Mucosa of gallbladder (tissue), 1 donor: ENCODE measurements at places on chromosomes 13 and 19. TPM values are rescaled to one million over a fixed set of nuclear protein-coding genes. Genes with fewer than 3 reads are reported as not detected.

- no peak for DNase-seq
These were observed 149.9 kb upstream of the HTR2A start for GRCh38 chr13:47046706-47047105.

DNA sequence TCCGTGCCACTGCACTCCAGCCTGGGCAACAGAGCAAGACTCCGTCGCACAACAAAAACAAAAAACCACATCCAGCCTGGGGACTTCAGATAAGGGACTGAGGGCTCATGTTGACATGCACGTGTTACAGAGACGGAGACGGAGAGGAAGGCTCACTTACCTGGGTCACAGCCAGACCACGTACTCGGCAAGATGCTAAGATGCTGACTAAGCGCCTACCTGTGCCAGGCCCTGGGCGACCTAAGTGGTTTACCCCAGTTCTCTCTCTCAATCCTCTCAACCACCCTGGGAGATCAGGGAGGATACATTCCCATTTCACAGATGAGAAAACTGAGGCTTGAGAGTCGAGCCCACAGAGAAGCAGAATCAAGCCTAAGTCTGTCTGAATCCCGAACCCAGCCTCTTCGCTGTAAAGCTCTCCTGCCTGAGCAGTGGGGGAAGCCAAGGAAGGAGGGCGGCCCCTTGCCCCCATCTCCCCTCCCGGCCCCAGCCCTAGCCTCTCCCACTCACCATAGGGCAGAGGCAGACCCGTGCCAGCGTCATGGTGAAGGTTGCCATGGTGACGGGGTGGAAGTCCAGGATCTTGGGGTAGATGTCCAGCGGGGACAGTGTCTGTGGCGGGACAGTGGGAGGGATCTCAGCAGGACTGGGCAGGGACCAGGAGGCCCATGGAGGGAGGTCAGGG lies 13.5 kb downstream of the ERCC2 start:
- DNase-seq, result no peak

DNA sequence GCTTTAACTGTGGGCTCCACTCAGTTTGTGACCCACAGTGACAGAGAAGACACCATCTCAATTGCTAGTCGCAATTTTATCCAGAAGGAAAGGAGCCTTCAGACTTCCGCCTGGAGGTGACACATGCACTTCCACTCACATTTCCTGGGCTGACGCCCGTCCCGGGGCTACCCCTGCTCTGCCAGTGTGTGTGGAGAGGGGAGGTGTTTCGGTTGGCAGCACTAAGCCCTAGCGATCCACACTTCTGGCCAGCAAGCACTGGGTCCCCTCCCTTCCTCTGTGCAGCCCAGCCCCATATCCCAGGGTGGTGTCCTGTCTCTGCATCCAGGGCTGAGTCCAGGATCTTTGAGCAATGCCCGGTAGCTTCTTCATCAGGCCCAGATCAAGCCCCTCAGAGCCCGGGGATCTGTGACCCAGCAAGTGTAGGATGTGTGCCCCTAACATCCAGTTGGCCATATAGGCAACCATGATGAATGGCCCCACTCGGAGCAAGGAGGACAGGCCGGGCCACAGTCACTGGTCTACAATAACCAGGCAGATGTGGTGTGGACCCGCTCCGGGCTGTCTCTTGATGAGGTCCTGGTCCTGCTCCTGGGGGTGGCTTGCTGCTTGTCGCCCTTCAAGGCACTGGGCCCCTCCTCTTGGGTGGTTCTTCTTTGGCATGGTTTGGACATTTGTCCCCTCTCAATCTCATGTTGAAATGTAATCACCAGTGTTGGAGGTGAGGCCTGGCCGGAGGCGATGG lies 141.9 kb upstream of the SPACA7 start:
- DNase-seq, result no peak

DNA sequence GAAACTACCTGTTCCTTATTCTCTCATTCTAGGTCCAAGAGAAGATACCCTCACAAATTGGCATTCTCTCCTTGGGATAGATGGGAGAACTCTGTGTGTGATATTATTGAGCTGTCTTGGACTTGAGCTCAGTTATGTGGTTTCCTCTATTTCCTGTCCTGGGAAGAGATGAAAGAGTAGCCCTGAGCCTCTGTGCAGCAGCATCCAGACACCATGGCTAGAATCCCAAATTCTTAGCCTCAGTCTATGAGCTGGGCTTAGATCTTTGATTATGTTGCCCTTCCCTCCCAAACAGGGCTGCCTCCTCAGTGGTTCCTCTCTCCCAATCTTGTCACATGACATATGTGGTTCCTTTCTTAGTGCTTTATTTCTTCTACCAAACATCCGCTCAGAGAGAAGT lies 290.7 kb downstream of the SPRY2 start:
- DNase-seq, result no peak

DNA sequence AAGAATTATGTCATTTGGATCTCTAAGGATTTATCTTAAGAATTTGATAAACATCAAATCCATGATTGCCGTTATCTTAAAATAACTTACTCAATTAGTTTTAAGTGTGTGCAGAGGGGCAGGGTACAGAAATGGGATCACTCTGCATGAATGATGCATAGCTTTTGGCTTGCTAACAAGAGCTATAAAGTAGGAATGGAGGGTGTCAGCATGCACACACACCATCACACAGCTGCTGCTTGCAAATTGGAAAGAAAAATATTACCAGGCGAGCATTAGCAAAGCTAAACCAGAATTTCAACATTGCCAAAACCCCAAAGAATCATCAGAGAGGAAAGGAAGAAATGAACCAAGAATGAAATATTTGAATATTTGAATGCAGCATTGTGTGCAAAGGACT lies 580.6 kb downstream of the LMO7 start:
- no peak for DNase-seq

DNA sequence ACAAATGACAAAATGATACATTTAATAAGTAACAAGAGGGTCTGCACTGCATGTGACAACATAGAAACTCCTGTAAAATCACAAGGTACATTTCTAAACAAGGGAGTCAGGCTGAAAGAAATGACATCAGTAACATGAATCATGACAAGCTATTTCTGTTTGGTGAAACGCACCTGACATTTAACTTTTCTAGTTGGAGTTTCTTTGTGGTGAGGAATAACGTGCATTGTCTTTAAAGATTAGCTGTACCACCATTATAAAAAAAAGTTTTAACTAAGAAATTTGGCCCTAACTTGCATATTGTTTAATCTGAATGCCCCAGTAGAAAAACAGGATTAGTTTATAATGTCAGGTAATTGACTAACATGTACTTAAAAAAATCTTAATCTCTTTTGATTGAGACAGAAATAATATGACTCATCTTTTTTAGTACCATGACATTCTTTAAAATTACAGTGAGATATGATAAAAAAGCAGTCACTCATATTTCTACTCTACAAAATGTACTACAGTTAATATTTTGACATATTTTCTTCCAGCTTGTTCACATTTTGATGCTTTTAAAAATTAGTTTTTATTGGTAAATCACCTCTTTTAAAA lies 418.2 kb downstream of the KLF12 start:
- DNase-seq, result no peak

DNA sequence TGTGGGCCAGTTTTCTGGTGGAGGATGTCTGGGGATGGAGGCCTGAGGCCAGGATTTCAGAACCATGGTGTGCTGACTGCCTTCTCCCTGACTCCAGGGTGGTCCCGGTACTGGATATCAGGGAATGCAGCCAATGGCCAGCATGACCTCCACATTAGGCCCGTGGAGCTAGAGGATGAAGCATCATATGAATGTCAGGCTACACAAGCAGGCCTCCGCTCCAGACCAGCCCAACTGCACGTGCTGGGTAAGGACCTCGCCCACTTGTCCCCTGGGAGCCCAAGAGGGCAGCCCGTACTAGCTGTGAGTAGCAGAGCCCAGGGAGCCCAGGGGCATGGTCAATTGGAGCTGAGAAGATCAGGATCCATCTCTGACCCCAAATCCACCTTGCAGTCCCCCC lies 1.6 kb downstream of the KIRREL2 start:
- DNase-seq, result no peak

GRCh38 chr13:33070713-33071112 lies 54.5 kb downstream of the KL start:
- no peak for DNase-seq

DNA sequence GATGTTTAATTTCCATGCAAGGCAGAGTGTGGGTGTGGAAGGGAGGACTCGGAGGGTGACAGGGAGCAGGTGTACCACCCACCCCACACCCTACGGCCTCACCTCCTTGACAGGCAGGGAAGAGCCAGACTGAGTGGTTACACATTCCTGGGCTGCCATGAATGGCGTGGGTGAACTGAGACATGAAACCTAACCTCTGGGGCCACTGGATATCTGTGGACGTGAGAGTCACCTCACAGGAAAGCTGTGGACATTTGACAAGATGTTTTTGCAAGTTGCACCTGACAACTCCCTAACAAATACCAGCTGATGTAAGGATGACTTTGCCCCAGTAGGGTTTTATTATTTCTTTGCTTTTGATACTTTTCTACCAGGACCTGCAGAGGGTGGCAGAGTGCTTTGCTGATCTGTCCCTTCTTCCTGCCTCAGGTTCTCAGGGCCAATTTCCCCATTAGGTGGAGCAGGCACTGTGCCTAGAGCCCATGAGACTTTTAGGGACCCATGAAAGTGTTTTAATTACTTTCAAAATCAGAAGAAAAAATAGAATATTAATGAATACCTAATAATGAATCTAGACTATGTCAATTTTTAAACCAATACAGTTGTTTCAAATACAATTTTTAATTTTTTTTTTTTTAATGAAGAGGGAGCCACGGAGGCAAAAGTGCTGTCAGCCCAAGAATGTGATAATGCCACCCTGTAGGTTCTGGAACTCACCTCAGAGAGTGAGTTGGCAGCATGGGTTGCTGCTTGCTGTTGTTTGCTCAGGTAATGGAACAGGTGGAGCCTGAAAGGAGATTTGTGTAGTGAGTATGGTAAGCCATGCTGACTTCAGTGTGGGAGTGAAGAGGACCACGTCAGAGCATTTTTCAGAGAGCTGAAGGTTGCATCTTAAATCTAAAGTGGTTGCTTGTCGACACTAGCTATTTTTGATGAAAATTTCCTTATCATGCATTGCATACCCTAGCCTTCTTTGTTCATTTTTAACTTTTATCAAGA lies 58.0 kb upstream of the CYSLTR2 start:
- peak; percentile 70 for DNase-seq

- no peak for DNase-seq
These were observed 77.3 kb downstream of the DNAJC15 start for GRCh38 chr13:43100667-43101066.

GRCh38 chr13:27269114-27269665 lies 1.4 kb upstream of the RASL11A start:
- DNase-seq, result no peak

PALM gene
- 26.1 TPM for total RNA-seq

KLK14 gene
- 0.63 TPM for total RNA-seq
